ENCODE measurements at places on chromosomes 3 and 15.
A peak's percentile ranks its signal among the peaks of the same experiment; 100 is the strongest.

DNA sequence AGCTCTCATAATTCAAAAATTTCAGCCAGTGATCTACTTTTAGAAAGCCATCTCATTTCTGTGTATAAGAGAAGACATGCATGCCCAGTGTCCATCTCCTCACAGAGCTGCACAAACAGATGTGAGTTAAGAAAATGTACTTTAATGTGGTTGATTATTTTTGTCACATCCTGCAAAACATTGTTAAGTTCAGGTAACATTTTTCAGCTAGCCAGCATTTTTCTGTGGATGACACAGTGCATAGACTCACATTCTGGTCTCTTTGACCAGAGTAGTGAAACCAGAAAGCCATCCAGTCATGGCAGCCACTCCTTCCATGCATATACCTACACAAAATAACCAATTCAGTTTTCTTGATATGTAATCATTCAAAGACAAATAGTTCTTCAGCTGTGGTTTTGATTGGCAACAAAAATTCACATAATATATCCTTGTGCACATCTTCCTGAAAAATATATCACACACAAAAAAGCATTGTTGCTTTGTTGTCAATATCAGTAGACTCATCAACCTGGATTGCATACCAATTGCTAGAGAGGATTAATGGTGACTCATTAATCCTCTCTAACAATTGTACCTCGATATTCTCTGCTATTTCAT is 2.1 kb upstream of the PLSCR1 start:
- no peak for DNase-seq

- DNase-seq = no peak
These were observed 913.6 kb upstream of the ARPP21 start for GRCh38 chr3:34725774-34726173.

- DNase-seq = no peak
These were observed 227.2 kb upstream of the GOLIM4 start for GRCh38 chr3:168322941-168323340.

- DNase-seq = peak; percentile 50
These were observed 31.6 kb upstream of the RAP2B start for GRCh38 chr3:153130312-153130977.

- no peak for DNase-seq
These were observed 144.3 kb downstream of the TJP1 start for GRCh38 chr15:29677871-29678461.

- no peak for DNase-seq
These were observed 37.2 kb downstream of the IL20RB start for GRCh38 chr3:136994772-136995516.

DNA sequence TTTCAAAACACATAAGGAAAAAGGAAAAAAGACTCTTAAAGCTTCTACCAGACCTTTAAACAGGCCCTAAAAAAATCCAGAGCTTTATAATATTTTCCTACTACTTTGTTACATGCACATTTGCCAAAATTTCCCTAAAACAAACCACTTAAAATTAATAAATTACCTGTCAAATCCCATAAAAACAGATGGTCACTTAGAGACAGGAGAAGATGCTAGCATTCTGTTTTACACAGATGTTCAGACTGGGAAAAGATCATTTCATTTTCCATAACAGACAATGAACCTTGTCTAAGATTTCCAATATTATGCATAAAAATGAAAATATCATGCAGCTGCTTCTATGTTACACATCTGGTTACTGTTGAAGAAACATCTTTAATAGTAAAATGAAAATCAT is 66.6 kb downstream of the SUCLG2 start:
- no peak for DNase-seq

GRCh38 chr3:181701096-181701495 is 10.6 kb upstream of the SOX2 start:
- DNase-seq = no peak

- DNase-seq = no peak
These were observed 843.6 kb upstream of the NECTIN3 start for GRCh38 chr3:110227991-110228390.

DNA sequence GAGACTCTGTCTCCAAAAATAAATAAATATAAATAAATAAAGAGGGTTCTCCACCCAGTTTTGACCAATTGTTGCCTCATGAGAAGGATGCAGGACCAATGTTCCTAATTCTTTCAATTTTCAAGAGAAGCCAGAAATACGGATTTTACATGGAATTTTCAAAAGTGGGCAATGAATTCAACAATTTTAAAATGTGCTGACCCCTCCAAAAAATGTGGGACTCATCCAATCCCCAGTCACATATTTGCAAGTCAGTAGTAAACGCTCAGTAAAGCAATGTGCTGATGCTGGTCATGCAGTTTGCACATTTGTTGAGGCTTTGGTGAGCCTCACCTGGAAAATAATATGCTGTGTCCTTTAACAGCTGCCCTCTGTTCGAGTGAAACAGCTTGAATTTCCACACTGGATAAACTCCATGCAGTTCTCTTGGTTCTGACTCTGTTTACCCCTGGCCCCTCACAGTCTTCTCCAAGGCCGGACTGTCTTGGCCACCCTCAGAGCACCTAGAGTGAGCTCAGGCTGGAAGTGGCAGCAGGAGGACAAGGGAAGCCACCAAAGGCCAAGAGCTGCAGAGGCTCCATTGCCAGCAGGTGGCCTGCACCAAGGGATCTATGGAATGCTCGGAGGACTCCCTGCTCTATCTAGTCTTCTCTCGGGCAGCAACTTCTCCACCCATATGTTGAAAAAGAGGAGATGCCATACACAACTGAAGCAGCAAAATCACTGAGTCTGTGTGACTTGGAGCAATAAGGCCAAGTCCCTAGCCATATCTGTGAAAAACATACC is 246.8 kb downstream of the UACA start:
- no peak for DNase-seq

GRCh38 chr3:12663401-12663935 is 449 bp downstream of the RAF1 start:
- no peak for DNase-seq

DNA sequence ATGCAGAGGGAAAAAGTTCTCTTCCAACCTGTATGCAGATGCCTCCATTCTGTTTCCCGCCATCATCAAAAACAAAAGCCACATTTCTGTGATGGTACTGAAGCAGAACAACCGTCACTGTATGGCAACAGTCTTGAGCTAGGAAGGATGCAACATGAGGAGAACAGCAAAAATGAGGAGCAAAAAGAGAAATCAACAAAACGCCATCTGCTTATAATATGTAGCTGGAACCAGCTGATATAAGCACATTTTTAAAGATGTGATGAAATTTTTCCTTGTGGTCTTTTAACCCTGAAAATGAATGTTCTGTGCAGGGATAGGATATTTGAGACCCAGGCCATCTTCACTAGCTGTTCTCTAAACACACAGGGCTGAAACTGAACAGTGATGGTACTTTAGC is 287.0 kb downstream of the ZIC4 start:
- no peak for DNase-seq

Measured in GM10248 (cell line).